ENCODE measurements at places on chromosomes 12 and 14.

DNA sequence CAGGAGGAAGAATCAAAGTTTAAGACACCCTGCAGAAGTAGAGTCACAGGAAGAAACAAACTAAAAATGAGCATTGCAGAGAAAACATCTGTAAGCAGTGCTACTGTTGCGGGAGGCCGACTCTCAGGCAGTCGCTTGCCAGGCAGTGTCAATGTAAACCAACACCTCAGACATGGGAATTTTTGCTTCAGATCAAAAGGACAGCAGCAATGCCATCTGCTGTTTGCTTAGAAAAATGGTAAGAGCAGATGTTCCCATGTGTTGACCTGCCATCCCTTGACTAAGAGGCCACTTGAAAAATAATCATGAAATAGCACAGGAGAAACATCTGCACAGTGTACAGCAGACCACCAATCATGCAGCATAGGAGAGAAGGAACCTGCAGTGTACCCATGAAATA is 196.6 kb downstream of the SLC25A21 start:
- DNase-seq, result no peak

GRCh38 chr12:24944601-24944975 is 4.3 kb downstream of the BCAT1 start:
- DNase-seq, result peak; percentile 43

GRCh38 chr12:6466184-6466573 is 4.3 kb downstream of the VAMP1 start:
- DNase-seq, result no peak

- no peak for DNase-seq
Observed at GRCh38 chr12:39628836-39629235, 9.2 kb upstream of the ABCD2 start.

- DNase-seq, result peak; percentile 72
Observed at GRCh38 chr12:31874961-31875608, 84.1 kb upstream of the RESF1 start.

- no peak for DNase-seq
Observed at GRCh38 chr14:67395876-67396189, 16.1 kb downstream of the PLEK2 start.

DNA sequence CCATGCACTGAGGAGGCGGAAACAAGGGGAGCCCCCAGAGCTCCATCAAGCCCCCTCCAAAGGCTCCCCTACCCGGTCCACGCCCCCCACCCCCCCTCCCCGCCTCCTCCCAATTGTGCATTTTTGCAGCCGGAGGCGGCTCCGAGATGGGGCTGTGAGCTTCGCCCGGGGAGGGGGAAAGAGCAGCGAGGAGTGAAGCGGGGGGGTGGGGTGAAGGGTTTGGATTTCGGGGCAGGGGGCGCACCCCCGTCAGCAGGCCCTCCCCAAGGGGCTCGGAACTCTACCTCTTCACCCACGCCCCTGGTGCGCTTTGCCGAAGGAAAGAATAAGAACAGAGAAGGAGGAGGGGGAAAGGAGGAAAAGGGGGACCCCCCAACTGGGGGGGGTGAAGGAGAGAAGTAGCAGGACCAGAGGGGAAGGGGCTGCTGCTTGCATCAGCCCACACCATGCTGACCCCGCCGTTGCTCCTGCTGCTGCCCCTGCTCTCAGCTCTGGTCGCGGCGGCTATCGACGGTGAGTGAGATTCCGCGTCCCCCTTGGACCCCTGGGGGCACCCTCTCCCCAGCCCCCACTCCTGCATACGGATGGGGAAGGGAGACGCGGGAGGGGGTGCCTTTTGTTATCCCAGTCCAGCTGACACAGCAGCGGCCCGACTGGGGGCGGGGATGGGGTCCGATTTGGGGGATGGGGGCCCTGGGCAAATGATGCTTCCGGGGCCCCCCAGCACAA is 400 bp downstream of the LRP1 start:
- DNase-seq, result no peak

DNA sequence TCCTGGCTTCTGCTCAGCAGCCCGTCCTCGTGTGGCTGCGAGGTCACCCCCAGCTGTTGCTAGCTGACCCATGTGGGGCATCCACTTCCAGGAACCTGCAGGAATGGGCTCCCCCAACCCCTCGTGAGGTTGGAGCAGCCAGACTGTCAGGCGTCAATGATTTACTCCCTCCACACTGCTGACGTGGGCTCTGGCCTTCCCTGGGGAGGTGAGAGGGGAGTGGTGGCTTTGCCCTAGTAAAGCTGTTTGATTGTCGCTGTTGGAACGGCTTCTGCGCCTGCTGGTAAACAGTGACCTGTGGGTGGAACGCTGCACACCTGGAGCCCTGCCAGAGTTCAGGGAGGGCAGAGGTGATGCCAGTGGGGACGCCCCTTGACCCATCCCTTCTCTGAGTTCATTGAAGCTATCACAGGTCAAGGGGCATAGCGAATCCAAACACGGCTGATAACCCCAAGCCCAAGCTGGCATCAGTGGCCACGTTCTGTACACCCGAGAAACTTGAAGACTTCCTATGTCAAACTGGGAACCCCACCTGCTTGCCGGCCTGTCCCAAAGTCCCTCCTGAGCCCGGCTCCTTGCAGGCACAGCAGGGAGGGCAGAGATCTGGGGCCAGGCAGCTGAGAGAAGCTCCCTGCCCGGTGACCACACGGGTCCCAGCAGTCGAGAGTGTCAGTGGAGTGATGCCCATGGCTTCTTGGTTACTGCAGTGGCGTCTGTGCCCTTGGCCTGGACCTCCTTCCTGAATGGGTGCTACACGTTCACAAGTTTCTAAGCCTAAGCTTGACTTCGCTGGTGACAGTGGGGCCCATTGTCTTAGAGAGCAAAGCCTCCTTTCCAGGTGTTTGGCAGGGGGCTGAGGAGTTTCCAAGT is 2.7 kb downstream of the ASPG start:
- no peak for DNase-seq

- DNase-seq, result no peak
Observed at GRCh38 chr12:123109319-123109772, 41.5 kb downstream of the PITPNM2 start.

- DNase-seq, result no peak
Observed at GRCh38 chr14:88551980-88552431, 2.8 kb downstream of the PTPN21 start.

DNA sequence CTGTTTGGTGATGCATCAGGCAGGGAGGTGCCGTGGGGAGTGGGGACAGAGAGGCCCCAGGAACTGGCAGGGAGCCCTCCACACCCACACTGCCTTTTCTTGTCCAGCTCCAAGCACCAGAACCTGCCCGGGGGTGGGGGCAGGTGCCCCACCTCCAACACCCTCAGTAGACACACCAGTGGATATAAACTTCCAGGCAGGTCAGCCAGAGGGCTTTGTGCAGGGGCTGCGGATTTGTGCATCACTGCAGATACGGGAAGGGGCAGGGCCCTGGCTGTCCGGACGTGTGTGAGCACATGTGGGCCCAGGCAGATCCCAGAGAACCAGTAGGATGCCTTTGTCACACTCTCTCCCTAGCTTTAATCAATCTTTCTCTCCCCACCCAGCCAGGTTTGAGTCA is 1.3 kb upstream of the TGM1 start:
- DNase-seq, result no peak

DNA sequence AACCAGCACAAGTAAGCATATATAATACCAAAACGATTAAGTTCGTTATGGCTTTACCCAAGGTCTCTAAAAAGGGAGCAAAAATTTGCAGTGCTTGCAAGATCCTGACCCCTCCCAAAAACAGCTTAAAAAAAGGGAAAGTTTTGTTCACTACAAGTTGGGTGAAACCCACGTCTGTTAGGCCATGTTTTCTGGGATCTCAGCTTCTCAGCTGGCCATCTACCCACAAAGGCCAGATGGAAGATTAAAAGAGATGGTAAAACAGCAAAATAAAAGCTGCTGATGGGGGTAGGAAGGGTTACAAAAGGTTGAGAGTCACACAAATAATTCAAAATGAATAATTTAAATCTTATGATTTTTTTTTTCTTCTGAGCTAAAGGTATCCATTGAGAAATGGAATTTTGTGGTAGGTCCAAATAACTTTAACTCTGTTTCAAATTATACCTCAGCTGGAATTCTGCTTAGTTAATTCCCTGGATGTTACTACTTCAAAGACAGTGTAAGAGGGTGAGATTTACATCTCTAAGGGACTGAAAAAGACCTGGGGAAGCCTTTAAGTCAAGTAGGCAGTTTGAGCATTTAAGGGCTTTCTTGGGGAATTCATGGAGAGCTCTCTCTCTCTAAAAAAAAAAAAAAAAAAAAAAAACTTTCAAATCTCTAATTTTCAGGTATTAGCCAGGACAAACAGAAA is 185.6 kb upstream of the NAV3 start:
- no peak for DNase-seq

DNA sequence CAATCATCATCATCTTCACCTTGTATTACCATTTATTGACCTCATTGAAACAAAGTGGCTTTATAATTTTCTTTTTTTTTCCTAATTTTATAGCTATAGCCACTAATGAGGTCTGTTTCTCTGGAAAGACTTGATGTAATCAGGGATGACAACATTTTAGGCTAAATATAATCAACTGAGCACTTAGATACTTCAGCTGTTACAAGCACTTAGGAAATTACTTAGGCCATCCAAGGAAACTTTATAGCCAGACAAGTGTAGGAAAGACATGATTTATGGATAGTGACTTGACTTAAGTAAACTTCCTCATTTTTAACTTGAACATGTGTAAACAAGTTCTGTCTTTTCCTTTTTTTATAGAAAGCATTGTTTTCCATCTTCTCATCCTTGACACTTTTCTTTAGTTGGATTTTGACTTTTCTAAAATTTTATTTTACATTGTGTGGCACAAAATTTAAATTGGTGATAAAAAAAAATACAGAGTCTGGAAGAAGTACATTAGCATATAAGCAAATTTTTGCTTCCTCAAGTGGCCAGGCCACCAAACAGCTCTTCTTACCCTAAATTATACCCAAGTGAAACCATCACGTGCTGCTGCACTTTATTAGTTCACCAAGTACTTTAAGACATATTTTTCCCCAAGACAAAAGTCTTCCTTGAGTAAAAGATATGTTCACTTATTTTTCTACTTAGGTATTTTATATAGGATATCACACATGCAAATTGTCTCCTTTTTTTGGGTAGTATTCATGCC is 15.1 kb downstream of the CPNE8 start:
- DNase-seq, result peak; percentile 27

DNA sequence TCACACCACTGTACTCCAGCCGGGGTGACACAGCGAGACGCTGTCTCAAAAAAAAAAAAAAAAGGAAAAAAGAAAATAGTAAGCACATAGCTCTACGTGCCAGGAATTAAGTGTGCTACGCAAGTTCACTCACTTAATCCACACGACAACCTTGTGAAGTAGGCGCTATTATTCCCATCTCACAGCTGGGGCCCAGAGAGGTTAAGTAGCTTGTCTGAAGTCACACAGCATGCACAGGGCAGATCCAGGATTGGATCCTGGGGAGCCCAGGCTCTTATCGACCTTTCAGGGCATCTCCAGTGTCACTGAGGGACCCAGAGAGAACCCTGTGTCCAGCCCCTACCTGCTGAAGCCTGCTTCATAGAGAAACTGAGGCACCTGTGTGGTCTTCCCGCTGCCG is 11.9 kb downstream of the DHX37 start:
- no peak for DNase-seq

DNA sequence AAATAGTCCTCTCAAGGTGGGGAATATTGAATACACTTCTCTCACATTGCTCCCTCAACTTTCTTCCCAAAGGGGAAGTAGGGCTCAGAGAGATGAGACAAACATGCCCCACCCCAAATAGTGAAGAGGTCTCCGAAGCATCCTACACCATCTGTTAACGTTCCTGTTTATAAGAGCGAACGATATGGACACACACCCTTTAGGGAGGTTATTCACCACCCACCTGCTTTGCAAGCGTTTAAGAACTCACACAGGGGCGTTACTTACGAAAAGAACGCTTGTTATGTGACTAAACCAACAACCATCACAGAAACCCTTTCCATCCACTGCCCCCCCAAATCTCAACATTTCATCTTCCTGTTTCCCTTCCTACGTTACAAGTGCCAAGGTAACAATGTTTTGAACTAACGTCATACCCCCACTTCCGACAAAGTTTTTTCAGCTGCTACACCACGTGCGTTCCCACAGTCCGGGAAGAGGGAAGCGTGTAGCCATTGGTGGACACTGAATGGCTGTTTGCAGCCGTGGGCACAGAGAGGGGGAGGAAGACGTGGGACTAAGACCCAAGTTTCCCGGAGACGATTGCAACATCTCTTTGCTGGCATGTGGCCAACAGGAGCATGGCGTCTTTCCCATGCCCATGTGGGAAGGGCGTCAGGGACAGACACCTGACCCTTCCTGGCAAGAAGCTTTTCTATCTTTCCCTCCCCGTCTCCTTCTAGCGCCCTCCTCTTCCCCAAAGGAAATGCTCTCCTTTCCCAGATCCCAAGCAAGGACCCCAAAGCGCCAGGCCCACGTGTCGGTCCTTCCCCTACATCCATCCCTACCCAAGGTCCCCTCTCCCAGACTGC is 1.2 kb downstream of the YBX3 start:
- DNase-seq, result peak; percentile 96

GRCh38 chr14:71183876-71184689 is 276.8 kb downstream of the PCNX1 start:
- no peak for DNase-seq

GRCh38 chr12:1279050-1279449 is 288.0 kb downstream of the ERC1 start:
- peak; percentile 8 for DNase-seq

- peak; percentile 90 for DNase-seq
Observed at GRCh38 chr12:53365245-53365904, 14.6 kb upstream of the SP1 start.

GRCh38 chr12:26119391-26119989 is 5.3 kb downstream of the BHLHE41 start:
- DNase-seq, result peak; percentile 61

DNA sequence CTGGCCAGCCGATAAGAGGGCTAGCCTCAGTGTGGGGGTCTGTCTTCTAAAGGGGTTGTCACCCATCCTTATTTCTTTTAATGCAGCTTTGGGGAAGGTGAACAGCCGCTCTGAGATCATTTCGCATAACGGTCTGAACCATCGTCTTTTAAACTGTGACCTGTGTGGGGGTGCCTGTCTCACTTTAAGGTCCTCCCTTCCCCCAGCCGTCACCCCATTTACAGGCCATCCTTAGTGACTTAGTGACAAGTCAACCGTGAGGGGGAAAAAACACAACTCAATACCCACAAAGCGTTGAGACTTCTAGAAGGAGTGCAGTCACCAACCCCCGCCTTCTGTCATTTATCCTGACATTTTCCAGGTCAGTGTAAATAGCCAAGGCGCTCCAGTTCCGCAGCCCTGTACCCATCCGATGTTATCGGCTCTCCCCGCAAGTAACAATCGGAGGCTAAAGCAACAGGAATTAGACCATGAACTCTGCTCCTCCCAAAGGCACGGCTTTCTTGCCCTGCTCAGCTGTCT is 505 bp upstream of the DENND5B start:
- peak; percentile 4 for DNase-seq

GRCh38 chr14:60512126-60512525 is 3.2 kb downstream of the SIX6 start:
- DNase-seq, result no peak

- no peak for DNase-seq
Observed at GRCh38 chr14:76584271-76584702, 177.0 kb upstream of the VASH1 start.

- no peak for DNase-seq
Observed at GRCh38 chr12:78402366-78403134, 462.0 kb upstream of the SYT1 start.

Data from suppressor macrophage treated with lipopolysaccharide for 4 hours (primary cell).